Right ventricle myocardium superior (tissue), 1 donor: ENCODE measurements at places on chromosomes 5 and 9. TPM values are rescaled to one million over a fixed set of nuclear protein-coding genes. Genes with fewer than 3 reads are reported as not detected.

GFPT2 gene
- 13.3 TPM for total RNA-seq

NDOR1 gene
- 5.5 TPM for total RNA-seq

SHOC1 gene
- total RNA-seq: not detected

SEMA4D gene
- total RNA-seq: 18.7 TPM

TMEM174 gene
- total RNA-seq: not detected

CYLC2 gene
- total RNA-seq: not detected

ZDHHC11 gene
- total RNA-seq: 55.6 TPM

HMMR gene
- total RNA-seq: 0.54 TPM

AMACR gene
- 5.5 TPM for total RNA-seq

KCTD16 gene
- total RNA-seq: 0.03 TPM

PHF24 gene
- 0.19 TPM for total RNA-seq

PTGES gene
- 4.5 TPM for total RNA-seq

PDGFRB gene
- 47.0 TPM for total RNA-seq

NEUROG1 gene
- total RNA-seq: not detected

OTP gene
- not detected for total RNA-seq

SLC1A3 gene
- total RNA-seq: 93.8 TPM

CMYA5 gene
- total RNA-seq: 917 TPM

SPINK4 gene
- not detected for total RNA-seq

STPG3 gene
- total RNA-seq: 1.3 TPM

FOXI1 gene
- total RNA-seq: not detected

HSD17B3 gene
- 1.3 TPM for total RNA-seq

APBA1 gene
- 2.0 TPM for total RNA-seq

ANAPC2 gene
- total RNA-seq: 33.9 TPM
